ENCODE measurements at places on chromosomes 4 and X.

DNA sequence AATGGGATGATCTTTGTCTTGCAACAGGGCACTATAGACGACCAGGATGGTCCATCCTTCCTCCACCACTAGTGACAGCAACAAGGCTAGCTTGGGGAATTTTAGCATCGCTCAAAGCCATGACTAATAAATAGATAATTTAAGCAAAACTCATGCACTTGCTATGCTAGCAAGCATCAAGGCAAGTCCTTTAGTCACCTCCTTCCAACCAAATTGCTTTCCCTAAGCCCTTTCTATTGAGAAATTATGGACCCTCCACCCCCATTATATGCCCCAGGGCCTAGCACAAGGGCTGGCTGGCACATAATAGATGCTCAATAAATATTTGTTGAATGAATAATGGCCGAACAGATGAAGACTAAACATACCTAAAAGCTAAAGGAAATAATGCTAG lies 28.6 kb downstream of the SLC16A2 start:
- DNase-seq = no peak

- no peak for DNase-seq
Measured at GRCh38 chrX:69068301-69069085, 96.8 kb downstream of the PJA1 start.

- DNase-seq = peak; percentile 69
Measured at GRCh38 chr4:150402871-150403272, 179.1 kb upstream of the MAB21L2 start.

- DNase-seq = no peak
Measured at GRCh38 chrX:125210146-125210545, 109.5 kb upstream of the TEX13C start.

DNA sequence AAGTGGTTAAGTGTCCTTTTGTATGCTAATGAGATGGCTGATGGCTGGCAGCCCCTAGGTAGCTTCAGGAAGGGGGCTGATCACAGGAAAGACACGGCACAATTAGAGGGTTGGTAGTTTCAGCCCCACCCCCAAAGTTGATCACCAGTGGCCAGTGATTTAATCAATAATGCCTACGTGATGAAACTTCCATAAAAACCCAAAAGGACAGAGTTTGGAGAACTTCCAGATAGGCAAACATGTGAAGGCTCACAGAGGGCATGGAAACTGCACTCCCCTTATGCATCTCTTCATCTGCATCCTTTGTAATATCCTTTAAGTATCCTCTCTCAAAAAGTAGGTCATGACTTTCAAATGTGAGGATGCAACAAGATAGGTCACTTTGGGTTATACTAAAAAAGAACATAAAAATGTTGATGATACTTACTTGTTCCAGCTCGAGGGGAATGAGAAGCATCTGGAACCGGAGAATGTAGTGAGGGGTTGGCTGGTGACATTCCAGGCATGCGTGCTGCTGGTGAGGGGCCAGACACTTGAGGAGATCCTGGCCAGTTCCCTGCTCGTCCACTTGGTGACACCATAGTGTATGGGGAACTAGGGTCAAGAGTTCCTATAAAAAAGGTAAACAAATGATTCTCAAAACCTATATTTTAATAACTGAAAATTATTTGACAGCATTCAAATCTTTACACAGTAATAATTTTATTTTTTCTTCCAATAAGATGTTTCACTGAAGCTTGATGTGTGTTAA lies 16.7 kb upstream of the CXorf38 start:
- DNase-seq = no peak

DNA sequence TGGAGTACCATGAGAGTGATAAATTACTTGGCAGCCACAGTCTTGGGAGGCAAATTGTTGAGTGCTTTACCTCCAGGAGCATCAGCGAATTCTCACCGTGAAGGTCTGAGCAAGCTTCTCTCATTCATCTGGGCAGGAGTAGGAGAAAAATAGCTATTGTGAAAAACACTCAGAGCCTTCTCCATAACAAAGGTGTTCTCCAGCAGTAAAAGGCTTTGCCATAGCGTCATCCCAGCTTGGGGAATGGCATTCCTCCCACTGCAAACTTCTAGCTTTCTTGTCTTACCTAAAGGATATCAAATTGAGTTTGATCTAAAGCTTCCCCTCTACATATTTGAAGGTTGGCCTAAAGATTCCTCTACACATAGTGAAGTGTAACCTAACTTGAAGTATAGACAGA lies 29.8 kb upstream of the MAGEA11 start:
- DNase-seq = no peak

GRCh38 chr4:101515099-101515498 lies 167.8 kb upstream of the PPP3CA start:
- no peak for DNase-seq

- no peak for DNase-seq
Measured at GRCh38 chr4:139819082-139819481, 153.5 kb downstream of the MGST2 start.

GRCh38 chrX:52420824-52421443 lies 52.1 kb downstream of the XAGE2 start:
- DNase-seq = no peak

- DNase-seq = peak; percentile 16
Measured at GRCh38 chrX:136028383-136028984, 43.2 kb downstream of the SLC9A6 start.

DNA sequence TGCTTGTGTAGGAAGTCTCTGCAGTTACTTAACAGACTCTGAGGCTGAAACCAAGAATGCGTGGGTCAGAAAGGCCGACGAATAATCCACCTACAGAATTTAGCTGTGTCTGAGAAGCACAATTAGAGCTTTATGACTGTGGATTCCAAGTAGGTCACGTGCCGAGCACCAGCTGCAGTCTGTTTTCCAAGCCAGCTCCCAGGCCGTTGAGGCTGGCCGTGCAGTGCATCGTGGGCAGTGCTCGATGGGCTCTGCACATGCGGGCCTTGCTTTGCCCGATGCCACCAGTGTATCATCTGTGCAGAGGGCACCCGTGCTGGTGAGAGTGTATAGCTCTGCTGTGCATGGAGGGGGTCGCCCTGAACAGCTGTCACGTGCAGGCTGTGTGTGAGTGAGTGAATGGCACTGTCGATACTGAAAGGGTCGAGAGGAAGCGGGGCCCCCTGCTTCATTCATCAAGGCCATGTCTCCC lies 67.5 kb upstream of the CLDN34 start:
- no peak for DNase-seq

- no peak for DNase-seq
Measured at GRCh38 chrX:3160756-3161155, 119.5 kb downstream of the ARSF start.

- peak; percentile 58 for DNase-seq
Measured at GRCh38 chrX:20265726-20266681, 705 bp downstream of the RPS6KA3 start.

DNA sequence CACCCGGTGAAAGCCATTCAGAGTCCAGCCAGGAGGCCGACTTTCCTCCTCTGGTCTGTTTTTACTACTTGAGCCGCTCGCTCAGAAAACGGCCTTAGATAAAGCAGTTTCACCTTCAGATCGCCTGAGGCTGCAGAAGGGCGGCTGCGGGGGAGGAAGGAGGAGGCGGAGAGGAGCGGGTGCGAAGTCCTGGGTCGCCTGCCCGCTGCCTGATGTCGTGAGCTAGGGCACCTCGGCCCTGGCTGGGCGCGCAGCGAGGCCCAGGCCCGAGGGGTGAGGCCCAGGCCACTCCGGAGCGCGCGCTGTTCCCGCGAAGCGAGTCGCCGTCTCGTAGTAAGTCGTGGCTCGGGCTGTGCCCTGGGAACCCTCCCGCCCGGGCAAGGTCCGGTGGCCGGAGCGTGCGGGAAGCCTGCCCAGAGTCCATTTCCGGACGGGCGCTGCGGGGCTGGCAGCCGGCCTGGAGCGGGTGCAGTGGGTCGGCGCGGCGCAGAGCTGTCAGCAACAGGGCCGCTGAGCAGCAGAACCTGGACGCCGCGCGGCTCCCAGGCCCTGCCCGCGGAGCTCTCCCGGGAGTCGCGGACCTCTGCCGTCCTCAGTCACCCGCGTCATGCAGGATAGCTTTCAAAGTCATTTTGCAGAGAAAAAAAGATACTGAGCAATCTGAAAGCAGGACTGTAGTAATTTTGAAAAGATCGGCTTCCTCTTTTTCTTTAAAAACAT lies 18.6 kb downstream of the TRIM2 start:
- peak; percentile 82 for DNase-seq

DNA sequence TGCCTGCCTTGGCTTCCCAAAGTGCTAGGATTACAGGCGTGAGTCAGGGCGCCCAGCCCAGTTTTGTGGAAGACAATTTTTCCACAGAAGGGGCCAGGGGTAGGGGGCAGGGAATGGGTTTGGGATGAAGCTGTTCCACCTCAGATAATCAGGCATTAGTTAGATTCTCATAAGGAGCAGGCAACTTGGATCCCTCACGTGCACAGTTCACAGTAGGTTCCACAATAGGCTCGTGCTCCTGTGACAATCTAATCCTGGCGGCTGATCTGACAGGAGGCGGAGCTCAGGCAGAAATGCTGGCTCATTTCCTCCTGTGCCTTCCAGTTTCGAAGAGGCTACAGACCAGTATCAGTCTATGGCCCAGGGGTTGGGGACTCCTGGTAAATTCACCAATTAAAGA lies 491.6 kb upstream of the AADAT start:
- no peak for DNase-seq

- no peak for DNase-seq
Measured at GRCh38 chr4:166318810-166319525, 445.9 kb downstream of the TLL1 start.

GRCh38 chrX:28126886-28127285 lies 145.6 kb upstream of the DCAF8L1 start:
- no peak for DNase-seq

DNA sequence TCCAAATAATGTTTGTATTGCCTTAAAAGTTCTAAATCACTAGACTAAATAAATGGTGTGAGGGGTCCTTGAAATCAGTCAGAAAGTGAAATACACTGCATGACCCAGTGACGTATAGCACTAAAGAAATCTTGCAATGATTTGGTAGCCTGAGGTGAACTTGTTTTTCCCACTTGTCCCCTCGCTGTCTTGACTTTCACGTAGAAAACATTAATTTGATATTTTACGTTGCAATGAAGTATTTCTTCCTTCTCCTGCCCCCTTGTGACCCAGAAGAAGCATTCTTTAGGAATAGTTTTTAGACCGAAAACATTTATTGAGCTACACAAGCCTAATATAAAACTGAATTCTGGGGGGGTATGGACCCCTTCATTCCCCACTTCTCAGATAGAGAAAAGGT lies 3.7 kb downstream of the KLB start:
- no peak for DNase-seq

- no peak for DNase-seq
Measured at GRCh38 chr4:94588896-94589693, 137.4 kb downstream of the PDLIM5 start.

- no peak for DNase-seq
Measured at GRCh38 chr4:31918891-31919290, 1198.7 kb downstream of the PCDH7 start.

DNA sequence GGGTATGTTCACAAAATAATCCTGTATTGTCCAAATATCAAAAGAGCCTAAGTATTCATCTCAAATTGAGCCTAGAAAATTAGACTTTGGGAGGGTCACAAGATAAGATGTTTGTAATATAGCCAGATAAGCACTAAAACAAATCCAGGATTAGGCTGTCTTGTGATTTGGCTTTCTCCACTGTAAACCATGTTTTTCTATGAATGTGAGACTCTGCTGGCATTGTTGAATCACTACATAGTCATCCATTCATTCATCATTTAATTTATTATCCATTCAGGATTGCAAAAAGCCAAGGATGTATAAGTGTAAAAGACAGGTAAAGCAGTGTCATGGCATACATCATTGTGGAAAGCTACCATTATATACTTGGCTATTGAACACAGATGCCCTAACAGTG lies 148.0 kb downstream of the GRID2 start:
- DNase-seq = no peak

DNA sequence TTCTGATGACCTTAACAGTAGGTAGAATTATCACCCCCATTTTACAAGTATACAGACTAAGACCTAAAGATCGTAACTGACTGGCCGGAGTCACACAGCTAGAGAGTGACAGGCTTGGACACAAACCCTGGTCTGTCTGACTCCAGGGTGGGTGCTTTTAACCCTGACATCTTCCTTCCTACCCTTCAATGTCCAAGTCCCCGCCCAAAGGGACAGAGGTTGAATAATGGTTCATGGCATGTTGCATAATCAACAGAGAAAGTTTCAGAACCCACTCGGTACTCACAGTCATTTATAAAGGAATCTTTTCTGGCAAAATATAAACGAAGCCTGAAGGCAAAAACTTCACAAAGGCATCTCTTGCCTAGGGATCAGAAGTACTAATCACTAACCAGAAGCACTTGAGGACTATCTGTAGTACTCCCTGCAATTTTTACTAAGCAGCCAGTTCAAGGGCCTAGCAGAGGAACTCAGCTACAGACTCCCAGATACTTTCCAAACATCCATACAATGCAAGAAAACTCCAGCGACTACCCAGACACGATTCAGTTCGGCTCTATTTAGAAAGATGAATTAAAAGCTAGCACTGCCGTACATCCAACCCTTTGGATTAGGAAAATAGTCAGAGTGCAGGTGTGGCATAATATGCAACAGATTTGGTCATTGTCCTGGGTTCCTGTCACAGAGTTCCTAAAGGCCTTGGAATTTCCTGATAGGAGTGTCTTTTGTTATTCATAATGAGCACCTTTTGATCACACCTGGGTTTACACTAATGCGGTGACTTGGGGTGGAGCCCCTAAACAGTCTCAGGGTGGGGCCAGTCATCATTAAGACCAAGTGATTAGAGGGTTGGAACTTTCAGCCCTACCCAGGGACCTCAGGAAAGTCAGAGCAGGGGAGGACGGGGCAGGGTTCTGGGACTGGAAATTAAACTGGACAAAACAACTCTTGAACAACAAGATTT lies 44.0 kb downstream of the RELL1 start:
- no peak for DNase-seq

GRCh38 chr4:141560056-141560455 lies 76.3 kb upstream of the IL15 start:
- no peak for DNase-seq

- DNase-seq = peak; percentile 96
Measured at GRCh38 chr4:78776079-78776728, at the start of gene BMP2K. Gene BMP2K (plus strand): TSS chr4:78776350. CDS start chr4:78776544, 194 bp downstream.

DNA sequence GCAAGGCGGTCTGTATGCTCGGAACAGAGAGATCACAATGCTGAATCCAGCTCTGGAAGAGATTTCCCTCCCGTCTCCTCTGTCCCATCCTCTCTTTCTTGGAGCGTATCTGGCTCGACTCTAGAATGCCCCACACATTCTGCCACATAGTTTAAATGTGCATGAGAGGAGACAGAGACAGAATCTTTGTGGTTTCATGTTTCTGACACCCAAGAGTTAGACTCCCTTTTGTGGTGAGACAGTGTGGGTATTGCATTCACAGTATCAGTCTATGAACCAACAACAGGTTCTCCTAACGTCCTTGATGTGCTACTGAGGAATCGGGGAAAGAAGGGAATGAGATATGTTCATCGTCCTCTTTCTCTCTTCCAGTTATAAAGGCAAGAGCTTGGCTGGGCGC lies 25.3 kb downstream of the FAM47E start:
- DNase-seq = no peak

DNA sequence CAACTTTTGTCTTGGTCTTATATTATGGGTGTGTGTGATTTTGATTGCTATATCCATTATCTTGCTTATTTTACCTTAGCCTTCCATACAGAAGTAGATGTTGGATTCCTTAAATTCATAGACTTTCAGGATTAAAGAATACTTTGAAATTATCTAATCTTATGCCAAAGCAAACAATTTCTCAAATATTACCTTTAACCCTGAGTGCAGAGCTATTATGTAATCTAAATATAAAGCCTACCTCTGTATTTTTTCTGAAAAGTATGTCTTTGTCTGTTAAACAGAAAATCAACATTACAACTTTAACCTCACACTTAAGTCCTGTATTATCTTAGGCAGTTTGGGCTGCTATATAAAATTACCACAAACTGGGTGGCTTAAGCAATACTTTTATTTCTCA lies 782.5 kb downstream of the STIM2 start:
- no peak for DNase-seq

Measured in D341Med (cell line).